Hematopoietic multipotent progenitor cell (in vitro differentiated cells): ENCODE measurements at places on chromosomes 2 and 18.

- no peak for DNase-seq
Measured at GRCh38 chr2:112754564-112754963, 9.8 kb downstream of the CKAP2L start.

GRCh38 chr2:18396329-18397010, 164.0 kb downstream of the RDH14 start:
- DNase-seq: no peak

DNA sequence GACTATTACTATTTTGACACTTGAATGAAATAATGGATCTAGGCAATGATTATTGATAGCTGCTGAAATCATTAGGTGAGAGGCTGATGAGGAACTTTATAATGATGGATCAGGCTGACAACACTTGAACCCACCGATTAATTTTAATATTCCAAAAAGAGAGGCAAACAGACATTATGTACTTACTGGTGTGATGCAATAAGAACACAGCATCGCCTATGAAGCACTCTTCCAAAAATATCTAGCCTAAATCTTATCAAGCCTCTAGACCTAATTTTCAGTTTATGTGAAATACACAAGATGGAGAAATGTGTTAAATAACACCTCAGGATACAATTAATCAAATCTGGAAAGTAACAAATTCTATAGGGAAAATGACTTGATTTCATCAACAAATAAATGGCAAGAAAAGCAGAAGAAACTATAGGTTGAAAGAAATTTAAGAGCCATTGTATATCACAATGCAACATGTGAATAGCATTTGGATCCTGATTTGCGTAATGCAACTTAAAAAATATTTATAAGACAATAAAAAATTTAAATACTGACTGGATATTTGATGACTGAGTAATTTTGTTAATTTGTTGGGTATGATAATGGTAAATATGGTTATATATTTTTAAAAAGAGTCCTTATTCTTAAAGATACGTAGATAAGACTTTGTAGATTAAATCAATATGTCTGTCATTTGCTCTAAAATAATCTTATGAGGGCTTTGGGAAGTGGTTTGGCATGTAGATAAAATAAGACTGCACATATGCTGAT, 17.2 kb upstream of the SSB start:
- DNase-seq: no peak

DNA sequence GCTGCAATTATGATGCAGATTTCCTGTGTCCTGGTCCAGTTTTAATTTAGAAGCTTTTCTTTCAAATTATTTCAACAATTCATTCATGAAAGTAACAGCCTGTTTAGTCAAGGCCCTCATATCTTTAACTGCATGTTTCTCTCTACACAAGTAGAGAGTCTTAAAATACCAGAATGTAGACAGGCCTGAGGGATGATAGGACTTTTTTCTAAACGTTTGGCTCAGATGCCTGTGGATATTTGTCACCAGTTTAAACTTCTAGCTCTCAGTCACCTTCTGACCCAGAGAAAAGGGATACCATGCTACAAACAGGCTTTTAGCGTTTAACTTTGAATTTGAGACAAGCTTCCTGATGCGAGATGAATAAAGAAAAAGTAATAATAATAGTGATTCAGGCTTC, 15.7 kb downstream of the COL5A2 start:
- no peak for DNase-seq

GRCh38 chr2:71863396-71863795, 284.3 kb downstream of the CYP26B1 start:
- DNase-seq: no peak

GRCh38 chr2:142952793-142953494, 75.5 kb downstream of the KYNU start:
- no peak for DNase-seq

- no peak for DNase-seq
Measured at GRCh38 chr2:117470311-117471095, 344.0 kb upstream of the DDX18 start.

- DNase-seq: peak; percentile 26
Measured at GRCh38 chr2:153476816-153477635, 1.5 kb downstream of the RPRM start.

GRCh38 chr2:227510620-227510958, 38.6 kb downstream of the AGFG1 start:
- no peak for DNase-seq

- DNase-seq: no peak
Measured at GRCh38 chr2:36371928-36372391, 16.4 kb downstream of the CRIM1 start.

DNA sequence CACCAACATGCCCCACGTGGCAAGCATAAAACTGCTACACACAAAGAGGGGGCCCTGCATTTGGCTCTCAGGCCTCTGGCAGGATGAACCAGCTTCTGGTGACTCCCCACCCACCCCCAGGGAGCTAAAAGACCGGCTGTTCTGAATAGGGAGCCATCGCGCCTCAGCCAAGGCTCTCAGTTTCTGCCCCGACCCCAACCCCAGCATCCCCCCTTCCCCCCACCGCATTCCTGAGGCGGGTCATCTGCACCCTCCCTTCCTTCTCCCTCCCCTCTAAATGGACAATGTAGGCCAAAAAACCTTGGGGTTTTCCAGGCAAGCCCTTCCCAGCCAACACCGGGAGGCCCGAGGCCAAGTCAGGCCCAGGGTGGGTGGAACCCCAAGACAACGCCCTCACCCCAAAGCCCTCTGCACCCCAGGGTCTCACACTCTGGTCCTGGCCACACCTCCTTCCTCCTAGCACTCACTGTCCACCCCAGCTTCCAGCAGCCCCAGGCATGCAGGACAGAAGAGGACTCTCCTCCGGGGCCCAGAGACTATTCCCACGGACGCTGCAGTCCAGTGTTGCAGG, 5.7 kb downstream of the CYP26B1 start:
- DNase-seq: no peak

DNA sequence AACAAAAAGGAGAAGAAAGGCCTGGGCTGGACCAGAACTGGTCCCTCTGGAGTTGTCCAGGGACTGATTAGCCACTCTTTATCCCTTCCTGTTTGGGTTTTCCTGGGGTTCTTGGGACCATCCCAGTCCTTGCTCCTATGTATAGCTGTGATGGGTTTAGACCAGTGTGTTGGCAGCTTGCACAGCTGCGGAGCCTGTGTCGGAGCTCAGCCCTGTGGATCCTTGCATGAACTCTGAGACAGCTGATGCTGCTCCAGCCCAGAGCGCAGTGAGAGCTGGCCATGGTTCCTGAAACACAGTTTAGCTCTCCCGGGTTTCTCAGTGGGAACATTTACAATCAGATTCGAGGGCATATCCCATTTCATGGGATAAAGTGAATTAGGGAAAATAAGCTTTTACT, 16.9 kb downstream of the IMPA2 start:
- DNase-seq: no peak
